ENCODE measurements at places on chromosomes 6 and 20. TPM values are rescaled to one million over a fixed set of nuclear protein-coding genes. Genes with fewer than 3 reads are reported as not detected.

Gene HSPA1A
- total RNA-seq, result 36.6 TPM

DNA sequence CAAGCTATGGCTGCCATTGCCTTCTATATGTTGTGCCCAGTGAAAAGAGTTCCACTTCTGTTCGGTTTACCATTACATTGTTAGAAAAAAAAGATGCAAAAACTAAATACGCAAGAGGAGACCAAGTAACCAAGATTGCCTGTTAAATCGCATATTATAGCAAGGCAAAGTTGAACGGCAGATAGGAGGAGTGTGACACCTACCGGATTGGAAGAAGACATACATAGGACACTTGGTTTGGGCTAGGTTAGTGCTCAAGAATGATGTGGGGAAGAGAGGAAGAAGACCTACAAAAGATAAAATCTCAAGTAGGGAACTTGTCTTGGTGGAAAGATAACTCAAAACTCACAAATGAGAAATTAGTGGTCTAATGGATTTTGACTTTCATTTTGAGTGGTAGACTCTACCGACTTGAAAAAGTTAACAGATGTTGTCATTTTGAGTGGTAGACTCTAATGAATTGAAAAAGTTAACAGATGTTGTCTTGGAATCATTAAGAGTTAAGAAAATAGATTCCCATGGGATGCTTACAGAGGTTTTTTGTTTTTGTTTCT is 95.5 kb downstream of the F13A1 start:
- DNase-seq, result no peak
- H3K27ac ChIP-seq, result no peak overlapping the region

GRCh38 chr6:23244300-23244699 is 674.9 kb downstream of the HDGFL1 start:
- no peak overlapping the region for H3K4me3 ChIP-seq

DNA sequence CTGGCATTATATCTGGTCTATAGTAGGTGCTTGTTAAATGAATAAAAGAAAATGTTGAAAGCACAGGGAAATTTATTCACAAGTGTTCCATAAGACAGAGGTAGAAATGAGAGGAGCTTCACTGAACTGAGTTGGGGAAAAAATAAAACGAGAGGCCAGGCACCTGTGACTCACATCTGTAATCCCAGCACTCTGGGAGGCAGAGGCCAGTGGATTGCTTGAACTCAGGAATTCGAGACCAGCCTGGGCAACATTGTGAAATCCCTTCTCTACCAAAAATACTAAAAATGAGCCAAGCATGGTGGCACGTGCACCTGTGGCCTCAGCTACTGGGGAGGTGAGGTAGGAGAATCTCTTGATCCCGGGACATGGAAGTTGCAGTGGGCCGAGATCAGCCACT is 28.1 kb upstream of the IBTK start:
- H3K27ac ChIP-seq, result no peak overlapping the region
- no peaks in the 10 kb centered on the region for H3K36me3 ChIP-seq
- no peaks in the 10 kb centered on the region for H3K4me1 ChIP-seq
- DNase-seq, result no peak
- H3K4me3 ChIP-seq, result no peak overlapping the region
- H3K27me3 ChIP-seq, result no peaks in the 10 kb centered on the region

Gene SLC24A3
- total RNA-seq, result not detected

Gene PLA2G7
- not detected for total RNA-seq

Gene DNMT3B
- total RNA-seq, result 2.9 TPM

Gene THBD
- total RNA-seq, result not detected

Gene RNF39
- total RNA-seq, result not detected

DNA sequence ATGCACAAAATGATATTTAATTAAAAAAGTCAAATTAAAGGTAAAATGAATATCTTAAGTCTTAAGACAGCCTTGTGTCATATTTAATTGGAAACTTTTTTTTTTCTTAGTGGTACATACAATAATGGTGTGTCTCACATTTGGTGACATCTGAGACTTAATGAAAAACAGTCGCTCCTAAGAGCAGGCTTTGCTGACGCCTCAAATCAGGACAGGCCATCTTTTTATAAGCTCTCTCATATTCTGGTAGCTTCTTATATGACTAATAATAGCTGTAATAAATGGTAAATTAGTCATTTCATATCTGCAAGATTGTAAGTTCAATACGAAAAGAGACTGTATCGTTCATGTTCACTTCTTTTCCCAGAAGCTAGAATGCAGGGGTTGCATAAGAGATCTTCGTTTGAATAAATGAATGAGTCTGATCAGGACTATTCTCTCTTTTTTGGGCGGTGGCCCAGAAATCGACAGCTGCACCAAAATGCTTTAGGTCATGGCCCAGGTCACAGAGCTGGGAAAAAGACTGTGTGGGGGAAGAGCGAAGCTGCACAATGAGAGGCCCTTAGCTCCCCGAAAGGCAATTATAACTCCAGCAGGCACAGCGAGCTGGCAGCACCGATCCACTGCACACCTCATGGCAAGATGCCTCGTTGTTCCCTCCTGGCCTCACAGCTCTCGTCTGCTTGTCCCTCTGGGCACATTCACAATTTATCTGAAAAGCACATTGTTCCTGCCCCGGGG is 69.4 kb downstream of the NRN1 start:
- no peaks in the 10 kb centered on the region for H3K4me1 ChIP-seq
- no peak for DNase-seq
- peaks cover 20% of the 10 kb centered on the region for H3K27me3 ChIP-seq
- no peaks in the 10 kb centered on the region for H3K36me3 ChIP-seq
